ENCODE measurements at places on chromosomes 4 and X.

DNA sequence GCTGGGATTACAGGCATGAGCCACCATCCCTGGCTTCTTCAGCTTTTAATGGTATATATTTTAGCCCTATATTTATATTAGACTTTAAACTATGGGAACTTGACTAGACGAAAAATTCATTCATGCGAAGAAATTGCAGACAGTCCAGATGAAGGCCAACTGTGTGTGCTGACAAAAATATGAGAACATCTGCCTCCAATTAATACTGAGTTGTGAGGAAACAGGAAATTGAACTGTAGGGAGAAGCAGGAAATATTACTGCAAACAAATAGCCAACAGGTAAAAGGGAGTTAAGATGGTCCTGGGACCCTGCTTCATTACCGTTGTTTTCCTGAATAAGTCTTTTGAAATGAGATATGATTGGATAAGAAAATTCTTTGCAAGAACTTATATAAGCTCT lies 26.3 kb downstream of the MGARP start:
- peaks cover 11% of the 10 kb centered on the region for H3K27me3 ChIP-seq
- H3K36me3 ChIP-seq = no peaks in the 10 kb centered on the region
- H3K4me1 ChIP-seq = no peaks in the 10 kb centered on the region
- H3K27ac ChIP-seq = no peak overlapping the region
- DNase-seq = no peak
- H3K4me3 ChIP-seq = no peak overlapping the region

- no peak for DNase-seq
- H3K27me3 ChIP-seq = peaks cover 6% of the 10 kb centered on the region
- H3K36me3 ChIP-seq = no peaks in the 10 kb centered on the region
These were observed 219.0 kb upstream of the EMCN start for GRCh38 chr4:100736641-100737451.

DNA sequence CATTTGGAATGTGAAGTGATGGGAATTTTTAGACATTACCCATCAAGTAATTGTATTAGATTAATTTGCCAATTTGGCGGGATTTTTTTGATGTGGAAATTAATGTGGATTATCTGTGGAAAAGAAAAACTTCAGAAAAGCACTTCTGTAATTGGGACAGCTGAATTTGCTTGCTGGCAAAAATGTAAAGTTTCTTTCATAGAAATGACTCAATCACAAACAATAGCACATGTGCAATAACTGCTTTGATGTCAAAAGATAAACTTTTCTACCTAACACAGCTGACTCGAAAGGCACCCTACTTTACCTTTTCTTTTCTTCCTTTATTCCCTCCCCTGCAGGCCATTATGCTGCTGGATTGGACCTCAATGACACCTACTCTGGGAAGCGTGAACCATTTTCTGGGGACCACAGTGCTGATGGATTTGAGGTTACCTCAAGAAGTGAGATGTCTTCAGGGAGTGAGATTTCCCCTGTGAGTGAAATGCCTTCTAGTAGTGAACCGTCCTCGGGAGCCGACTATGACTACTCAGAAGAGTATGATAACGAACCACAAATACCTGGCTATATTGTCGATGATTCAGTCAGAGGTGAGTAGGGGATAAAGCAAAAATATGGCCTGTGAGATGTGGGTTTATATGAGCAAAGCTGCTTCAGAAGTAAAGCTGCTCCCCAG lies 1.4 kb downstream of the AREG start:
- no peak overlapping the region for H3K4me3 ChIP-seq
- no peak overlapping the region for H3K27ac ChIP-seq
- peaks cover 10% of the 10 kb centered on the region for H3K27me3 ChIP-seq
- peaks cover 18% of the 10 kb centered on the region for H3K4me1 ChIP-seq

DNA sequence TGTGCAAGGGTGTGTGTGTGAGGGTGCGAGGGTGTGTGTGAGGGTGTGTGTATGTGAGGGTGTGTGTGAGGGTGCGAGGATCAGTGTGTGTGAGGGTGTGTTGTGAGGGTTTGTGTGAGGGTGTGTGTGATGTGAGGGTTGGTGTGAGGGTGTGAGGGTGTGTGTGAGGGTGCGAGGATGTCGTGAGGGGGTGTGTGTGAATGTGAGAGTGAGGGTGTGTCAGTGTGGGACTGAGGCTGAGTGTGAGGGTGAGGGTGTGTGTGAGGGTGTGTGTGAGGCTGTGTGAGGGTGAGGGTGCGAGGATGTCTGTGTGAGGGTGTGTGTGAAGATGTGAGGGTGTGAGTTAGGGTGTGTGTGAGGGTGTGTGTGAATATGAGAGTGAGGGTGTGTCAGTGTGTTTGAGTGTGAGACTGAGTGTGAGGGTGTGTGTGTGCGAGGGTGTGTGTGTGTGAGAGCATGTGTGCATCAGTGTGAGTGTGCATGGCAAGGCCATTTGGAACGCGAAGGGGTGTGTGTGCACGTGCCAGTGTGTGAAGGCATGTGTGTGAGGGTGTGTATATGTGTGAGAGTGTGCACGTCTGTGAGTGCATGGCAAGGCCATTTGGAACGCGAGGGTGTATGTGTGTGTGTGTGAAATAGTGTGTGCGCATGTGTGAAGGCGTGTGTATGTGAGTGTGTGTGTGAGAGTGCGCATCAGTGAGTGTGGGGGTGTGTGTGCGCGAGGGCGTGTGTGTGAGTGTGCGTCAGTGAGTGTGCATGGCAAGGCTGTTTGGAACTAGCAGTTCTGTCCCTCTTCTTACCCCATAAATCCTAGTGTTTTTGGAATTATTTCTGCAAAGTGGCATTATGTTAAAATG lies 69.8 kb downstream of the RGS12 start:
- no peaks in the 10 kb centered on the region for H3K36me3 ChIP-seq
- no peak overlapping the region for H3K27ac ChIP-seq
- no peak overlapping the region for H3K4me3 ChIP-seq
- DNase-seq = no peak
- H3K4me1 ChIP-seq = no peaks in the 10 kb centered on the region

- H3K27ac ChIP-seq = no peak overlapping the region
- no peak for DNase-seq
- H3K4me1 ChIP-seq = peaks cover 8% of the 10 kb centered on the region
- peaks cover 11% of the 10 kb centered on the region for H3K36me3 ChIP-seq
- H3K4me3 ChIP-seq = no peak overlapping the region
These were observed 31.0 kb downstream of the ALPK1 start for GRCh38 chr4:112327965-112328733.

DNA sequence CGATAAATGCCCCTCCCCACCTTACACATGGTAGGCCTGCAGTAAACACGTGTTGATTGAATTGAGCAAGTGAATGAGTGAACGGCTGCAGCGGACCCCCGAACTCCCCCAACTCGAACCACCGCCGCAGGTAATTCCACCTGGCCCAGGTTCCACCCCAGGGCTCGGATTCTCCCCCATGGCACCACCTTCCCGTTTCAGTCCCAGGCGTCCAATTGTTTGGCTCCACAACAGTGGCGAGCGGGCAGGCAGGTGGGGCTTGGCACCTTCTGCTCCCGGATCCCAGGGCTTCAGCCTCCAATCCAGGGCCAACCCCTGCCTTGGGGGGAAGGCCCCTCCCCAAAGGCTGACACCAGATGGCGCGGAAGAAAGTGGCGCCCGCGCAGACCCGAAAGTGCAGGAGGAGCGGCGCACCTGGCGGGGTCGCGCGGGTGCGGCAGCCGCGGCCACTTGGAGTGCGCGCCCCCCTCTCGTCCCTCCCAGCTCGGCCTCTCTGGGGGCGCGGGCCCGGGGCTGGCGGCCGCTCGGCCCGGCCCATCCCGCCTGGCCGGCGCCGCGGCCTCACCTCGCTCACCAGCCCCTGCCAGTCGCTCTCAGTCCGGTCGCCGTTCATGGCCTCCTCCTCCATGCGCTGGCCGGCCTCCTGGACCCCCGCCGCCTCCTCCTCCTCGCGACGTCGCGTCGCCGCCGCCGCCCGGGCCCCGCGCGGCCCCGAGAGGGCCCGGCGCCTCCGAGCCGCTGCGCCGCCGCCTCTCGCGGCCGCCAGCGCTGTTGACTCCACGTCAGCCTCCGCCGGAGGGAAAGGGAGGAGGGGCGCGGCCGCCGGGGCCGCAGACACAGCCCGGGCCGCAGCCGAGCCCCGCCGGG lies at the start of gene CCDC149:
TSS of gene CCDC149 (minus strand) at position 791 of the 867 bp plus-strand sequence. CDS start at position 613, 178 bp downstream.
- peak within 1 kb of the TSS; percentile 68 for H3K4me3 ChIP-seq
- H3K36me3 ChIP-seq = peaks cover 2% of the 10 kb centered on the region
- H3K4me1 ChIP-seq = no peaks in the 10 kb centered on the region

DNA sequence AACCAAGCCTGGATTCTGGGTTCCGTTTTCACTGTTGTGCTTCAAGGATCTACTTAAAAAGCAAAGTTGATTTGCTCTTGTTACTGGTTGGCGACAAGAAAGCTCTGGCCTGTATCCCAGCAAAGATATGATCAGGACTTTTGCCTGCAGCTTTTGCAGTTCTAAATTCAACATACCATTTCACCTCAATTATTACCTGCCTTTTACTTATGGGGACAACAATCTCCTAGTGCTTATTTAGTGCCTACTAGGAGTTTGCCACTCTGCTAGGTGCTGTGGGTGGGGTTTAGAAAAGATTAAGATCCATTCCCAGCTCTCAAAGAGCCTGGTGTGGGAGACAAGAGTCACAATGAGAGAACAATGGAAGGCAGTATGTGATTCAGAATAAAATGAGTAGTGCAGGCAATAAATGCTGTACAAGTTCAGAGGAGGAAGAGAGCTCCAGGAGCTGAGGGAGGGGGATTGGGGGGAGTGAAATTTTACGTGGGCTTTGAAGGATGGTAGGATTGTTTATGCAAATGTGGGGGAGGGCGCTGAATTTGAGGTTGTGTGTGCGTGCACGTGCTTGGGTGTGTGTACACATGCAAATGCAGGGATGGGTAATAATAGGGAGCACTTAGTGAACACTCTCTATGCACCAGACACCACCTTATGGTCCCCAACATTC lies 5.0 kb upstream of the TMEM164 start:
- H3K27me3 ChIP-seq = no peaks in the 10 kb centered on the region
- DNase-seq = no peak
- H3K27ac ChIP-seq = no peak overlapping the region
- peaks cover 6% of the 10 kb centered on the region for H3K4me1 ChIP-seq

- no peaks in the 10 kb centered on the region for H3K36me3 ChIP-seq
- no peaks in the 10 kb centered on the region for H3K27me3 ChIP-seq
- DNase-seq = no peak
- no peak overlapping the region for H3K4me3 ChIP-seq
- no peak overlapping the region for H3K27ac ChIP-seq
- no peaks in the 10 kb centered on the region for H3K4me1 ChIP-seq
These were observed 41.8 kb downstream of the SULT1B1 start for GRCh38 chr4:69718396-69719271.

GRCh38 chr4:48275247-48275646 lies 5.6 kb upstream of the TEC start:
- no peak for DNase-seq
- no peaks in the 10 kb centered on the region for H3K36me3 ChIP-seq
- peaks cover 3% of the 10 kb centered on the region for H3K4me1 ChIP-seq
- no peak overlapping the region for H3K27ac ChIP-seq
- peaks cover 4% of the 10 kb centered on the region for H3K27me3 ChIP-seq
- no peak overlapping the region for H3K4me3 ChIP-seq

DNA sequence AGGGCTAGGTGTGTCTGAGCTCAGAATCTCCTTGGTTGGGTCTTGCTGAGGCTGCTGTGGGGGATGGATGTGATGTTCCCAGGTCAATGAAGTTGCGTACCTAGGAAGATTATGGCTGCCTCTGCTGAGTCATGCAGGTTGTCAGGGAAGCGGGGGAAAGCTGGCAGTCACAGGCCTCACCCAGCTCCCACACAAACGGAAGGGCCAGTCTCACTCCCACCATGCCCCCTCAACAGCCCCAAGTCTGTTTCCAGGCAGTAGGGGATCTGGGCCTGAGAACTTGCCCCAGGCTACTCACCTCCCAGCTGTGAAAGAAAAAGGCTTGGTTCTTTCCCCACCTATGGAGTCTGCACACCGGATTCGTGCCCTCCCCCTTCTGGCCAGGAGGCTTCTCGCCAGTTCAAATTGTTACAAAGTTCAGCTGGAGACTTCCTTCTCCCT lies 72.9 kb downstream of the WDR44 start:
- no peaks in the 10 kb centered on the region for H3K27me3 ChIP-seq
- peaks cover 9% of the 10 kb centered on the region for H3K4me1 ChIP-seq
- H3K36me3 ChIP-seq = peaks cover 14% of the 10 kb centered on the region
- H3K4me3 ChIP-seq = no peak overlapping the region
- H3K27ac ChIP-seq = no peak overlapping the region

DNA sequence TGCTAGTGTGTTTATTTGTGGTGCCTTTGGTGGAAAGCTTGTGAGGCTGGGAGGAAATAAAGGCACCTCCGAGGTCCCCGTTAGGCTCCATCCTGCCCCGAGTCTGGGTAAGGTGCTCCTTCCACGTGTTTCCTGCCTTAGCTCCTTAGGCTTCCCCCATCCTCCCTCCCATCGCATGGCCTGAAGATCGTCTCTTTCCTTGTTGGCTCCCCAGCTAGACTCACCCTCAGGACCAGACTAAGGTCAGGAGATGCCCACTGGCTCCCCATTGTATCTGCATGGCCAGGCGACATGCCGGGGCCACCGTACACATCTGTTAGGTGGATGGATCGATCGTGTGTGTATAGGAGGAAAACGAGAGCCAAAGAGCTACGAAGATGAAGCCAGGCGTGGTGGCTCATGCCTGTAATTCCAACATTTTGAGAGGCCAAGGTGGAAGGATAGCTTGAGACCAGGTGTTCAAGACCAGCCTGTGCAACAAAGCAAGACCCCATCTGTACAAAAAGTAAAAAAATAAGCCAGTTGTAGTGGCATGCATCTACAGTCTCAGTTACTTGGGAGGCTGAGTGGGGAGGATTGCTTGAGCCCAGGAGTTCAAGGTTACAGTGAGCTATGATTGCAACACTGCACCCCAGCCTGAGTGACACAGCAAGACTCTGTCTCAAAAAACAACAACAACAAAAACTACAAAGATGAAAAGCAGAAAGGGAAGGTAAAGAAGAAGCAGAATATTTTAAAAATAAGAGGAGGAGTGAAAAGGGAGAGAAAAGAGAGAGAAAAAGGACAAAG lies 53.7 kb downstream of the SEPSECS start:
- no peak for DNase-seq
- H3K36me3 ChIP-seq = no peaks in the 10 kb centered on the region
- H3K27me3 ChIP-seq = peaks cover 4% of the 10 kb centered on the region
- no peak overlapping the region for H3K4me3 ChIP-seq
- H3K27ac ChIP-seq = no peak overlapping the region
- H3K4me1 ChIP-seq = peaks cover under 1% of the 10 kb centered on the region

- peaks cover 12% of the 10 kb centered on the region for H3K27me3 ChIP-seq
- no peak overlapping the region for H3K4me3 ChIP-seq
- no peak for DNase-seq
- H3K4me1 ChIP-seq = no peaks in the 10 kb centered on the region
These were observed 103.5 kb upstream of the NOCT start for GRCh38 chr4:138911909-138912703.

DNA sequence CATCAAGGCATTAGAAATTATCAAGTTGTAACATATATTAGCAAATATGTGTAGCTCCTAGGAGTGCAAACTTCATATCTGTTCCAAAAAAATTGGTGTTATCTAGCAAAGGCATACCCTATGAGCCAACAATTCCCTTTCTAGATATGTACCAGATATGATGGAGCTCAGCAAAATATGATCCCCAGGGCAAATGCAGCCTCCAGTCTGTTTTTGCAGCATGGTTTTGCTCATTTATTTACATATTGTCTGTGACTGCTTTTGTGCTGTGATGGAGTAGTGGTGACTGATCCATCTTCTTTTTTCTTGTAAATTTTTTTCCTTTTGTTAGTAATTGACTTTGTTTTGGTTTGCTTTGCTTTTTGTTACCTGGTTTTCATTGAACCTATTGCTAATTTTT lies 41.0 kb downstream of the CEP135 start:
- peak overlapping the region; percentile 6 for H3K27ac ChIP-seq
- H3K36me3 ChIP-seq = peaks cover 16% of the 10 kb centered on the region
- peaks cover 27% of the 10 kb centered on the region for H3K4me1 ChIP-seq
- H3K27me3 ChIP-seq = no peaks in the 10 kb centered on the region
- no peak for DNase-seq

GRCh38 chrX:34585561-34585960 lies 71.5 kb downstream of the TMEM47 start:
- H3K4me3 ChIP-seq = no peak overlapping the region
- no peaks in the 10 kb centered on the region for H3K4me1 ChIP-seq
- no peaks in the 10 kb centered on the region for H3K36me3 ChIP-seq
- DNase-seq = no peak
- no peak overlapping the region for H3K27ac ChIP-seq
- H3K27me3 ChIP-seq = no peaks in the 10 kb centered on the region
